ENCODE measurements at places on chromosomes 11 and 22.
A peak's percentile ranks its signal among the peaks of the same experiment; 100 is the strongest.

- DNase-seq = no peak
Observed at GRCh38 chr22:40237241-40237640, 59.5 kb downstream of the TNRC6B start.

DNA sequence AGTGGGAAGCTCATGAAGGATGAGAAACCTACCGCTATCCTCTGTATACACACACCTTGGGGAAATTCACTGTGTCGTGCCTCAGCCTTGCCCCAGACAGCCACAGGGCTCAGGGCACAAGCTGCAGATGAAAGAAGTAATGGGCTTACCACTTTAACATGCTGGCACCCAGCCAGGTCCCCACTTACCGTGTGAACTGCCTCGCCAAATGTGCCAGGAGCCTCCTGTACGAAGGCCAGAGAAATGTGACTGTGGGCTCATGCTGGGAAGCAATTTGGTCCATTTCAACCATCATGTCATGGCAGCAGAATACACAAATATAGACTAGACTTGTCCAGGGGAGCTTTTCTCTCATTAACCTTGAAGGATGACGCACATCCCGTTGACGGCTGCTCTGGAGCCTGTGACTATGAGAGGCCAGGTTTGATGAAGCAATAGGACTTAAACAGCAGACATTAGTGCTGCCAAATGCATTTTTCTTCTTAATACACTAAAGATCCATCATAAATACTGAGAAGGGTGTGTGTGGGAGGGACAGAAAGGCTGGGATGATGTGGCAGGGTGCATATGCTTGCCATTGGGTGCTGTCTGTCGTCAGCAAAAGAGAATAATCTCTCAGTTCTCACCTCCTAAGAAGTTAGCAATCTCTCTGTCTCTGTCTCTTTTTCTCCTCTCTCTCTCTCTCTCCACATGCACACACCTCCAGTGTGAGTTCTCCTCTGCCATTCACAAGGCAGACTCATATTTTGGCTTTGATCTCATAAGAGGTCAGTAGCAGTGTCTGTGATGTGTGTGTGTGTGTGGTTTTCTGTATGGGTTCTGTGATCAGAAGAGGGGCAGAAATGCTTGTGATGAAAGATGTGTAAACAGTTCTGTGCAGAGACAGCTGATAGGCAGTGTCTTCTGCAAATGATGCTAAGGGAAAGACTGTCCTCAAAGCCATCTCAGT is 142.4 kb downstream of the KIRREL3 start:
- no peak for DNase-seq

- DNase-seq = no peak
Observed at GRCh38 chr22:37336579-37336978, 54.3 kb downstream of the CYTH4 start.

- DNase-seq = no peak
Observed at GRCh38 chr22:29327089-29327764, 11.7 kb upstream of the RASL10A start.

GRCh38 chr22:32764330-32765131 is 37.0 kb upstream of the TIMP3 start:
- DNase-seq = no peak

GRCh38 chr11:111996129-111996528 is 29.1 kb upstream of the DLAT start:
- DNase-seq = no peak

DNA sequence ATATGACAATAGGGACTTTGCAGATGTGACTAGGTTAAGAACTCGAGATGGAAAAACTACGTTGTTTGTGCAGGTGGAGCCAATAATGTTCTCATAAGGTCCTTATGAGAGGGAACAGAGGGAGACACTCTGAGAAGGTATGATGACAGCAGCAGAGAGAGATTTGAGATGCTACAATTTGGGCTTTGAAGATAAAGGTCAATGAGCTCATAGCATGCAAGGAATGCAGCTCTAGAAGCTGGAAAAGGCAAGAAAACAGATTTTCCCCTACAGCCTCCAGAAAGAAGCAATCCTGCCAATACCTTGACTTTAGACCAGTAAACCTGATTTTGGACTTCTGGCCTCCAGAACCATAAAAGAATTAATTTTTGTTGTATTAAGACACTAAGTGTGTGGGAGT is 21.1 kb downstream of the FAM76B start:
- no peak for DNase-seq

GRCh38 chr22:38953577-38954413 is 3.6 kb upstream of the APOBEC3A start:
- no peak for DNase-seq

DNA sequence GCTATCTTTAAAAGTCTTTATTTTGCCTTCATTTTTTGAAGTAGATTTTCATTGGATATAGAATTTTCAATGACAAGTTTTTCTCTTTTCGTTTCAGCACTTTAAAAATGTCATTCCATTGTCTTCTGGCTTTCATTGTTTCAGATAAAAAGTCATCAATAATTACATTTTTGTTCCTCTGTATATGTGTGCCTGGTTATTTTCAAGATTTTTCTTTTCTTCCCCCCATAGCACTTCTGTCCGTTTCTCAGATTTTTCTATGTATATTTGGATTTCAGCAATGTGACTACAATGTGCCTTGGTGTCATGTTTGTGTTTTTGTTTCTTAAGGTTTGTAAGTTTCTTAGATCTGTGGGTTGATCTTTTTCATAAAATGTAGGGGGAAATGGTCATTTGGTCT is 66.3 kb upstream of the HSD17B12 start:
- no peak for DNase-seq

DNA sequence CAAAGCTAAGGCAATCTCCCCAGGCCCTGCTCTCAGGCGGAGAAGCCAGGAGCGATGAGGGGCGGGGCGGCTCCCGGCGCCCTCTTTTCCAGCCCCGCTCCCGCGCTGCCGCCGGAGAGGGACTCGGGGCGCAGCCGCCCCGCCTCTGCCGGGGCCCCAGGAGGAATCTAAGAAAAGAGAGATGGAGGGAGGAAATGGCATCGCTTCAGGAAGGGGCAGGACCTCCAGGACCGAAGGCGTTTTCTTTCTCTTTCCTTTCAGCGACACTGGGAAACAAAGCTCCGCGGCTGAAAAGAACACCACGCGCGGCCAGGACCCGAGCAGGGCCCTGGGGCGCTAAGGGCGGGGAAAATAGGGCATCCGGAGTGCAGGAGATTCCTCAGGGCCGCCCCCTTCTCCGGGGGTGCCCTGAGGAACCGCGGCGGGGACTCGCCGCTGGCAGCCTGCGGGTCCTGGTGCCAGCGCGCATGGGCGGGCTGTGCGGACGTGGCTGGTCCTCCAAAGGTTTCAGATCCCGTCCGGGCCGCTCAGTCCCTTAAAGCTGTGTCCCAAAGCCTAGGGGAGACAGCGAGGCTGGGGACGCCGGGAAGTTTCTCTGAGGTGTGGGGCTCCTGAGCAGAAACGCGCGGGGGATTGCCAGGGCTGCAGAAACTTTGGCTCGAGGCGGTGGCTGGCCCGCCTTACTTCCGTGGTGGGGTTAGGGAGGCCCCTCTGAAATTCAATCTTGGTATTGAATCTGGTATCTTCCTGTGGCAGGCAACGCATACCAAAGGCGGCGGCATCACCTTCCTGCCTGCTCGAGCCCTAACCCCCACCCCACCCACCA is 2.8 kb upstream of the BSX start:
- DNase-seq = no peak

- DNase-seq = no peak
Observed at GRCh38 chr11:46492532-46492931, 101.0 kb upstream of the CHRM4 start.

DNA sequence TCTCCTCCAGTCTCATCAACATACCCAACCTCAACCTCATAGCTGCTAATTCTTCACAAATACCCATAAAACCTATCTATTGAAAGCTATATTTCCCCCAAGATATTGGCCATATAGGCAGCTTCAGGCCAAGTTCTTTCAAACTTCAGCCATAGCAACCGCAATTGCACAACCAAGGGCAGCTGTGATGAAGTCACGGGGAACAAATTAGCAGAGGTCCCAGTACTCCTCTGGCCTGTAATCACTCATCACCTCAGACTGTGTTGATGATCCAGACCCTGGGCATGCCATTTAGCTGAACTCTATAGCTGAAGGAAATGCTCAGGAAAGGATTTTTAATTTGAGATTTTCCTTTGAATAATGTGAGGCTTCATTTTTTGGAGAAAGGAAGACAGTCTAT is 84.1 kb downstream of the SLC1A2 start:
- DNase-seq = no peak

DNA sequence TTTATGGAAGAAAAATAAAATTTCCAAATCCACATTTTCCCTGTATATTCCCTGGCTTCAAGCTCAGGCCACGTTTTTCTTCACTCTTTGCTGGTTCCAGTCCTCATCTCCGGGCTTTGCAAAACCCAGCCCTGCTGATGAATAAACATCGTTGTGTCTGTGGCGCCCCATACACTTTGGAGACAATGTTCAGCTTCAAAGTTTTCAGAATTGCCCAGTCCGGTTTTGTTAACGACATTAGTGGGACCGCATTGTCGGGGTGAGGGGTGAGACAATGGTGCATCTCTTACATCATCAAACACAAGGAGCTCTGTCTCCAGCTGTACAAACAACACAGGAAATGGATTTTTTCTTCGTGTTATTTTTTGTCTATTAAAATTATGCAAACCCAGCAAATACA is 53.4 kb upstream of the HTATIP2 start:
- DNase-seq = peak; percentile 87

DNA sequence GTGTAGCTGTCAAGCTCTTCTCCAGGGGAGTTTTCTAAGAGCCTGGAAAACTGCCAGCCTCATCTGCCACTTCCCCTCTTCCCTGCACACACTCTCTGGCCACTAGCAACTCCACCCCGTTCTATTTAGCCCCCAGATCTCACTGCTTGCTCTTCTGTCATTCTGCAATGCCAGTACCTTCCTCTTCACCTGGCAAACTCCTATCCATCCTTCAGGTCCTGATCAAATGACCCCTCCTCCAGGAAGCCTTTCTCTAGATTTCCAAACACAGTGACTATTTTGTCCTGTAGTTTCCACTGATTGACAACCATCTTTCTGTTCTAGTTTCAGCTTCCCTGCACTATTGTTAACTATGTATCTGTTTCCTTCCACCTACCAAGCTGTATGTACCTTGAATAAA is 437.7 kb downstream of the SOX6 start:
- DNase-seq = no peak

- peak; percentile 45 for DNase-seq
Observed at GRCh38 chr11:19259487-19260345, 19.0 kb upstream of the E2F8 start.

DNA sequence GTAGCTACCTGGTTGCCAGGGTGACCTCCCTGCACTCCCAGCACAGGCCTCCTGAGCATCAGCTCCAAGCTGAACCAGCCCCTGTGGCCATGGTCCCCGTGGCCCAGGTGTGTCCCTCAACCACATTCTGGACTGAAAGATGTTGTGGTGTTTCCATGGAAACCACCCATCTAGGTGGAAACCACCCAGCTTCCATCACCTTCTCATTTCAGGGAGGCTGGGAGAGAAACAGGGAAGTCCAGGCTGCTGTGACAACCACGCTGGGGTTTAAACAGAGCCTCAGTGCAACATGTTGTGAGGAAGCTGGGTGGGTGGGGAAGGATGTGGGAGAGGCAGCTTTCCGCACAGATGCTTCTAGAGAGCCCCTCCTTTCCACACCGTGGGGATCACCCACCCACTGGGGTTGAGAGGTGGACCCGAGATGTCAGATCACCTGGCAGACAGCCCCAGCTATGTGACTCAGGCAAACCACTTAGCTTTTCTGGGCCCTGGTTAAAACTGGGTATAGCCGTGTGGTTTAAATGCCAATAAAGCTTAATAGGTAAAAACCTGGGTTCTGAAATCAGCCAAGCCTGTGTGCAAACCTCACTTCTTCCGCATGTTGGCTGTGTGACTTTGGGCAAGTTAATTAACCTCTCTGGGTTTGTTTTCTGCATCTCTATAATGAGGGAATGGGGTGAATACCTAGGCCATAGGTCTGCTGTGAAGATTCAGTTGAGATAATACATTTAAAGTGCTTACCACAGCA is 46.4 kb downstream of the CD82 start:
- no peak for DNase-seq

DNA sequence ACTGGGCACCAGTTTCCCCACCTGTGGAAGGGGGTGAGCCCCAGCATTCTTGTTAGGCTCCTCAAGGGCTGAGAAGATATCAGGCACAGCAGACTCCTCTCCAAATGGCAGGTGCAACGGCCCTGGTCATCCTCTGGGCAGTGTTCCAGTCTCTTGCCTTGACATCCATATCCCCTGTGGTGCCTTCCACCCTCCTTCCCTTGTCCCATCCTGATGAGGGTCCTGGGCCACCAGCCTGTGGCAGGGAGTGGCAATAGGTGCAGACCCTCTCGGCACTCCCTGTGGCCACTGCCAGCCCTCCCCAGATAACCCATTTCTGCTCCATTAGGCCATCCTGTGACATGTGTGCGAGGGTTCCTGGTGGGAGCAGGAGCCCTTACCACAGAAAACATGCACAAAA is 78.8 kb upstream of the NECTIN1 start:
- no peak for DNase-seq

DNA sequence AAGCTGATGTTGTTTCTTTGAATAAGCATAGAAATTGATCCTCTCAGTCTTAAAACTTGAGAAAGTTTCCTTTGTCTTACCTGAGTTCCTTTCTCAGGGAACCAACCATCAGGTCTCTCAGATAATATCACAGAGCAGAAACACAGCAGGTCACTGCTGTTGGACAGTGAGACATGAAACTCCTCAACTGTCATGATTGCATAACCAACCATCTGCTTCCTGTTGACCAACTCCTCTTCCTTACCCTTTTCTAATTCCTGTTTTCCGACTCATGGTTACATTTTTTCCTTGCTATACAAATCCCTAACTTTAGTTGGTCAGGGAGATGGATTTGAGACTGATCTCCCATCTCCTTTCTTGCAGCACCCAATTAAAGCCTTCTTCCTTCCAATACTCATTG is 845.3 kb downstream of the FAM181B start:
- DNase-seq = no peak

- no peak for DNase-seq
Observed at GRCh38 chr11:31397239-31397834, 27.7 kb downstream of the DNAJC24 start.

- DNase-seq = no peak
Observed at GRCh38 chr11:122893131-122893530, 10.6 kb downstream of the JHY start.

DNA sequence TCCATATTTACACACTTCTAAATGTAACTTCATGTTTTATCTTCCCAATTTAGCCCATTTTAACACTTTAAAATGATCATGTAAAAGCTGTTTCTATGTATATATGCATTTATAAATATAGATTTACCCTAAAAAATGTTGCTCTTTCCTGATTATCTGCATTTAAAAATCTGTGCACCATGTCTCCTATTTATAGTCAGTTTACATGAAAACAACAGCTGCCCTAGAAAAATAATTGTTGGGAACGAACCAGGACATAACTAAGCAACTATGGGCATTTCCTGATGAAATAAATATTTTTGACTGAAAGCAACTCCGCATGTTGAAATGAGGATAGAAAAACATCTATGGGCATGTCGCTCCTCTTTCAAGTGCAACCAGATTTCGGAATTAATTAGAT is 1368.2 kb downstream of the FAM181B start:
- no peak for DNase-seq

- no peak for DNase-seq
Observed at GRCh38 chr11:134640536-134640935, 228.5 kb upstream of the B3GAT1 start.

- DNase-seq = no peak
Observed at GRCh38 chr11:34135439-34135838, 30.0 kb downstream of the NAT10 start.

- no peak for DNase-seq
Observed at GRCh38 chr22:33969045-33969444, 48.8 kb upstream of the LARGE1 start.
